Body of pancreas (tissue), 4 donors: ENCODE measurements at places on chromosomes 6 and 20.

- DNase-seq: no peak
Measured at GRCh38 chr6:36487698-36488097, 44.9 kb downstream of the KCTD20 start.

DNA sequence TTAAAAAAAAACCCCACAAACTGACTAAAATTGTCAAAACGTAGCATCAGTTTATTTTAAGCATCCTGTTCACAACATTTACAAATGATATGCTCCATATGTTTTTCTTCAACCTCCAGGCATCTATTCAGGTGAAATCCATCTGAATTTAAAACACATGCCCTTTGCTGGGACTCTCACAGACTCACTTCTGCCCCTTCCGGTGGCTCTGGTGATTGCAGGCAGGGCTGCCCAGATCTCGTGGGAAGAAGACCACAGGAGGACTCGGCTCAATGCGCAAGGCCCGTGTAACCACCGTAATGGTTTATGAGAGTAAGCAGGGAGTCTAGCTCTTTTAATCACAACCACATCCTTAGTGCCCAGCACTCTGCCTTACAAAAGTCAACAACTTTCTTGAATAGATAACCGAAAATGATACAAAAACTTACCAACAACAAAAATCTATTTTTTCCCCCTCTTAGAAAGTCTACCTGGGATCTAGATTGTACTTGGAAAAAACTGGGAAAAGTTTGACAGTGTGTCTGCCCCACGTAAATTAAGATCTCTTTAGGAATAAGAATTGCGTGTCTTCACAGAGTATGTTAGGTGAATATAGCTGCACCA, 139.1 kb downstream of the KIF16B start:
- peak; percentile 56 for DNase-seq

GRCh38 chr20:4252005-4252404, 236.6 kb upstream of the RNF24 start:
- DNase-seq: no peak

- peak; percentile 81 for DNase-seq
Measured at GRCh38 chr6:27188885-27189418, 58.5 kb upstream of the PRSS16 start.

- DNase-seq: no peak
Measured at GRCh38 chr6:34858681-34859080, 29.2 kb downstream of the TAF11 start.

DNA sequence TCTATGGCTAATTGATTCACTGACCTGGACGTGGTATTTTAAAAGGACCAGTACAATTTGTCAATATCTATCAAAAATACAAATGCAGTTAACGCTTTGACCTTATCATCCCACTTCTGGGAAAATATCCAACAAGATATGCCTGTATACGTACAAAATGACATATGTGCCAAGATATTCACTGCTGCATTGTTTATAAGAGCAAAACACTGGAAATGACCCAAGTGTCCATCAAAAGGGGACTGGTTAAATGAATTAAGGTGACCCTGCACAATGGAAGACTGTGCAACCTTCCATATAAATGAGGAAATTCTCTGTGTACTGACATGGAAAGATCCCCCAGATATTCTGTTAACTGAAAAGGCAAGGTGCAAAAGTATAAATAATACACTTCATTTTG, 13.9 kb downstream of the TRAM2 start:
- no peak for DNase-seq
